EH (cell line): ENCODE measurements at places on chromosomes 3 and 15.

DNA sequence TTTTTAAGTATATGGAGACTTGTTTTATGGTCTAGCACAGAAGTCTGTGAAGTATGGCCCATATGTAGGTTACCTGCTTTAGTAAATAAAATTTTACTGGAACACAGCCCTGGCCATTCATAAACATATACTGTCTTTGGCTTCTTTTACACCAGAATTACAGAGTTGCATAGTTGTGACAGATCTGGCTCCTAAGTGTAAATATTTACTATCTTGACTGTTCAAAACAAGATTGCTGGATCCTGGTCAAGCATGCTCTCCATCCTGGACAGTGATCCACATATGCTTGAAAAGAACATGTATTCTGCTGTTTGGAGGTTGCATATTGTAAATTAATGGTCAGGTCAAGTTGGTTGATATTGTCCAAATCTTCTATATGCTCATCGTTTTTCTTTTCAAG is 57.9 kb downstream of the STT3B start:
- no peak for DNase-seq

DNA sequence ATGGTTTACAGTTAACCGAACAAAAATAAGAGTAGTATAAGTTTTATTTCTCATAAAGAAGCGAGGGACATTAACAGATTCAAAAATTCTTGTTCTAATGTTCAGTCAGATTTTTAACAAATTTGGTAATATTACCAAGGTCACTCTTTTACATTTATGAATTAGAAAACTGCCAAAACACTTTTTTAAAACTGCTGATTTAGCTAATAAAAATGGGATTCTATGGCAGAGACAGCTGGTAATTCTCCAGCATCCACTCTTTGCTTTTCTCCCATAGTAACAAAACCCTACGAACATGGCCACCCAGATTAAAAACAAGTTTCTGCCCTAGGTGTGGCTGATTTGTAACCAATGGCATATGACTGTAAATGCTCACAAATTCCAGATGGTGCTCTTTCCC is 71.2 kb downstream of the GPR160 start:
- no peak for DNase-seq

- DNase-seq, result no peak
These were observed 12.0 kb downstream of the OR5K3 start for GRCh38 chr3:98402507-98402906.

- no peak for DNase-seq
These were observed 28.5 kb downstream of the ST3GAL6 start for GRCh38 chr3:98791341-98792325.
